ENCODE measurements at places on chromosomes 13 and 19.

DNA sequence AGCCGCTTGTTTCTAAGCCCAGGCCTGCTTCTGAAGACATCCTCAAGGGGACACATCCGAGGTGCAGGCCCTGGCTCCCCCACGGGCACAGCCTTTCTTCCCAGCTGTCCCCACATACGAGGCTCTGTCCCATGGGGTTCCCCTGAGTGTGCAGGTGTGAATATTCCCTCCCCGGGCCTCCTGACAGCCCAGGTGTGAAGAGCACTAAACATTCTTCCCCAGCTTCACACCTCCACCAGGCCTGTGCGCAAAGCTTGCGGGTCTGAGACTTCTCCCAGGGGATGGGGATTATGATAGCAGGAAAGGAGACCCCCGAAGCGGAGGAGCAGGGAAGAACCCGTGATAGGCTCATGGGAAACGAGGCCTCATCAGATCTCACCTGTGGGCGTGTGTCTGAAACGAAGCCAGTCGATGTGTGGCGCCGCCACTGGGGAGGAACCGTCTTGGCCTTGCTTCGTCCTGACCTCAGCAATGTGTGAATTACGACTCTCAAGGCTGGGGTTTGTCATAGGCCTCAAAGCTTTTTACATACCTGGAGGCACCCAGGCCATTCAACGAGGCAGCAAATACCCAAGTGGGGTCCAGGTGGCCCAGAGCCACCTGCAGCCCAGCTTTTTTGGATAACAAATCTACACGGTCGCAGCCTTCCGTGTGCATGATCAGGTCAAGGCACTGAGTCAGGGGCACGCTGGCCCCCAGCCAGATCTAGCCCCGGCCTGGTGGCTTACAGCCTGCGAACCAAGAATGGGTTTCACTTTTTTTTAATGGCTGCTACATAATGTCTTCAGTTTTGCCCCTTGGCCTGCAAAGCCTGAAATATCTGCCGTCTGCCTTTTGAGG is 134.3 kb downstream of the STK24 start:
- no peak for DNase-seq

DNA sequence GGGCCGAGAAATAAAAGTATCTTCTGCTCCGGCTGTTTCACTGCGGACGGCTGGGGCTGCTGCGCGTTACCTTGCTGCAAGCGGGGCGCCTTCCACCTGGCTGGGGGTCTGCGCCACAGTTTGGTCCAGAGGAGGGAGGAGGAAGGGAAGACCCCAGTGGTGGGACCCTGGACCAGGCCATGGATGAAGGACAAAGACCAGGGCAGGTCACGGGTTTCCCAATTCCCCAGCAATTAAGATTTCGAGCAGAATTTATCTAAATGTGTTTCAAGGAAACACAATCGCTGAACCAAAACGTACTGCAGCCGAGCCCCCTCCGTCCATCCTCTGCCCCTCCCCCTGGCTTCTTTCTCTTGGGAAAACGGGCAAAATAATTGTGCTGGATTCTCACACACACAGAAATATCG is 2.9 kb downstream of the SOX1 start:
- no peak for DNase-seq

DNA sequence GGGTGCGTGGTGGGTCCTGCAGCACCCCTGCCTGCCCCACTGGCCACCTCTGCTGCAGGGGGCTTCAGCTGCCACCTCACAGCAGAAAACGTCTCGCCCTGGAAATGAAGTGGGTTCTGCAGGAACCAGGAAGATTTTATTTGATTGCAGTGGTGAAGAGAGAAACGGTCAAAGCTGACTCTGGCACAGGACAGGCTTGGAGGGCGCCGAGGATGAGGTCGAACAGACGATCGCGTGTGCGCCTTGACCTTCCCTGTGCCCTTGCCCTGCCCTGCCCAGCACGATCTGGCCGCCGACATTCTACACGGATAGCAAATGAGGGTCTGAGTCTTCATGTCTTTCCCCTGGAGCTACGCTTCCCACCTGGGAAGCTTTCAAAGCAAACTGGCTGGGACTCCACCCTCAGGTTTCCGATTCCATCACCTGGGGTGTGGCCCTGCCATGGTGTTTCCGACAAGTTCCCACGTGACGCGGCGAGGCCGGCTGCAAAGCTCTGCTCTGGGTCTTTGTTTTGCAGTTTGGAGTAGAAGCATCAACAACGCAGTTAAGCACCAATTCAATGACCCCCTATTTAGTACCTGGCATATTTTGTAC is 50.3 kb upstream of the TUBGCP3 start:
- peak; percentile 78 for DNase-seq

DNA sequence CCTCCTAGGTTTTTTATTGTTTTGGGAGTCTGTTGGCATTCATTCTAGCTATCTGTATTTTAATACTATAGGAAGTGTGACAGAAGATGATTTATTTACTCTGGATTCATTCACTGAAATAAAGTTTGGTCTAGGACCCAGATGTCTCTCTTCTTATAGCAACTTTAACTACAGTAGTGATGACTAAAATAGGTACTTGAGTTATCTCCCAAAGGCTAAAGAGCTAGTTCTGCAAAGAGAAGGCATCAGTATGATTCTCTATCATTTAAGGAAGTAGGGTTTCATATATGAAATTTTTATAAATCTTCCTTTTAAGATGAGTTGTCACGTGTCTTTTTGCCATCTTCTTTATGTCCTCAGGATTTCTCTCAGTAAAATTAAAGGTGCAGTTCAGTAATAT is 507.4 kb downstream of the KCTD12 start:
- DNase-seq: no peak

DNA sequence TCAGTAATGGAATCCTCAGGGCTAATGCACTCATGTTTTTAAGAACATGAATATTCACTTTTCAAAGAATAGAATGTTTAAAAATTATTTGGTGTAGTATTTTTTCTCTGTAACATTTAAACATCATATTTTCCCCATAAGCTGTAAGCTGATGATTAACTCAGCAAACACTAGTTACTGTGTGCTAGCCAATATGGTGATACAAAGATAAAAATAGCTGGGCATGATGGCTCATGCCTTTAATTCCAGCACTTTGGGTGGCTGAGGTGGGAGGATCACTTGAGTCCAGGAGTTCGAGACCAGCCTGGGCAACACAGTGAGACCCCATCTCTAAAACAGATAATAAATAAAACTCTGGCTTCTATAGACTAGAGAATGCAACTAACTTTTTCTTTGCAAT is 13.2 kb downstream of the RNF17 start:
- no peak for DNase-seq

Measured in COR-L47 (cell line).